ENCODE measurements at places on chromosomes 11 and 22. TPM values are rescaled to one million over a fixed set of nuclear protein-coding genes. Genes with fewer than 3 reads are reported as not detected.

- no peak overlapping the region for H3K4me3 ChIP-seq
- DNase-seq = no peak
- no peaks in the 10 kb centered on the region for H3K36me3 ChIP-seq
- H3K27me3 ChIP-seq = no peaks in the 10 kb centered on the region
- H3K27ac ChIP-seq = no peak overlapping the region
These were observed 67.0 kb downstream of the OR5AK2 start for GRCh38 chr11:57055744-57056143.

- no peaks in the 10 kb centered on the region for H3K4me1 ChIP-seq
- H3K27me3 ChIP-seq = peaks cover 12% of the 10 kb centered on the region
- no peak for DNase-seq
- H3K4me3 ChIP-seq = no peak overlapping the region
- H3K27ac ChIP-seq = no peak overlapping the region
These were observed 121.0 kb downstream of the MIAT start for GRCh38 chr22:26778372-26778771.

DNA sequence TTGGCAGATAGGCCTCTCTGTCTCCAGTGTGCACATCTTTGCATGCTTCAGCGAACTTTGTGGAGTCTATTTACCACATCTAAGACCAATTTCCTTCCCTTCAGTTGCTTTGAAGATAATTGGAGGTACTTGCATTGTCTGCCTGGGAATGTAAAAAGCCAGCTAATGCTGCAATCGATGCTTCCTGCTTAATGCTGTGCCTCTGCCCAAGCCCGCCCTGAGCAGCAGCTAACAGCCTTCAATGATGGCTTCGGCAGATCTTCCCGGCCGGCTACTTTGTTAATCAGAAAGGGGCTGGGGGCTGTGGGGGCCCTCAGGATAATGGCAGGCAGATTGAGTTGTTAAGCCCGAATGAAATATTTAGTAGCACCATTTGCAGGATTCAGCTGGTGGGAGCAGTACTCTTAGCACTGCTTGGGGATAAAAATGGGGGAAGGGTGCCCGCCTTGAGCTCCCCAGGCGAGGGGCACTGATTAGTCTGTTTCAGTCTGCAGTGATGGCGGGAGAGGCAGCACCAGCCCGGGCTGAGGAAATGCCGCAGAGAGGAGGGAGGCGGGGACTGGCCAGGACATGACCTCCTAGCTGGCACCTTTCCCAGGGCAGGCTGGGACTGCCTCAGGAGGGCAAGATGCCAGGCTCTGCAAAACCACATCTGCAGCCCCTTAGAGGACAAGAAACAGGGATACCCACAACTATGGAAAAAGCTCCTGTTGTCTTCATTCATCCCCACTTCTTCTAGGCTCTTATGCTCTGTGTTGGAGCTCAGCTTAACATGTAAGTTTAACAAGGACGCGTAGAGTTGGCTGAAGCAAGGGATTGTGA lies 460.0 kb downstream of the BUD13 start:
- DNase-seq = no peak
- peaks cover 20% of the 10 kb centered on the region for H3K27me3 ChIP-seq
- no peak overlapping the region for H3K4me3 ChIP-seq

DNA sequence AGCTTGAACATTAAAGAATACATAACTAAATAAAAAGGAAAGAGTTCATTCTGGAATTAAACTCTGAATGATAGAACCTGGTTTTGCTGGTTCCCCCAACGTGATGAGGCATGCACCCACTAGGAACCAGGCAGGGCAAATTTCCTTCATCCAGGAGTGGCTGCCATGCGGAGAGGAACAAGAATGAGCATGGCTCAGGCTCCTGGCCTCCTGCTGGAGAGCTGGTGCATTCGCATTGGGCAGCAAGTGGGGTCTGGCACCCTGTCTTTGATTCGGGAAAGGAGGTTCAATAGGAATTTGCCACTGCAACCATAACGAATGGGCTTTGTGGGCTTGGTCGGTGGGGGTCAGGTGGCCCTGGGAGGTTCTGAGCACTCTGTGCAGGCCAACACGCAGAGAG lies 169.8 kb upstream of the TENM4 start:
- no peak overlapping the region for H3K4me3 ChIP-seq
- no peak overlapping the region for H3K27ac ChIP-seq
- no peaks in the 10 kb centered on the region for H3K4me1 ChIP-seq
- peaks cover 17% of the 10 kb centered on the region for H3K27me3 ChIP-seq
- no peak for DNase-seq

DNA sequence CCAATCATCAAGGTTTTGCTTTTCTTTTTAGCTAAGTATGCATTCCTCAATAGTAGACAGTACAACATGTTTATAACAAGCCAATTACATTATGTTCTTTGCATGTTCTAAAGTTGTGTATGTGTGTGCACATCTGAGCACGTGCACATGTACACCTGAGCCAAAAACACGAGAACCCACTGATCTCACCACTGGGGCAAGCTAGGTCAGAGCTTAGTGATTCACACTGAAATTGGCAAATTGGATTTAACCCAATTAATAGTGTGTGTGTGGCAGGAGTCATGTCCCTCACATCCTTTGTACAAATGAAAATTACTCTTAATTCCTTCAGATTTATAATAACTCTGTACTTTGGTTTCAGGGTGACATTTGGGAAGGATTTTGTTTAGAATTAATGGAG lies 145.7 kb upstream of the TEAD1 start:
- DNase-seq = no peak
- H3K27me3 ChIP-seq = no peaks in the 10 kb centered on the region
- peaks cover 6% of the 10 kb centered on the region for H3K4me1 ChIP-seq
- H3K27ac ChIP-seq = no peak overlapping the region

DNA sequence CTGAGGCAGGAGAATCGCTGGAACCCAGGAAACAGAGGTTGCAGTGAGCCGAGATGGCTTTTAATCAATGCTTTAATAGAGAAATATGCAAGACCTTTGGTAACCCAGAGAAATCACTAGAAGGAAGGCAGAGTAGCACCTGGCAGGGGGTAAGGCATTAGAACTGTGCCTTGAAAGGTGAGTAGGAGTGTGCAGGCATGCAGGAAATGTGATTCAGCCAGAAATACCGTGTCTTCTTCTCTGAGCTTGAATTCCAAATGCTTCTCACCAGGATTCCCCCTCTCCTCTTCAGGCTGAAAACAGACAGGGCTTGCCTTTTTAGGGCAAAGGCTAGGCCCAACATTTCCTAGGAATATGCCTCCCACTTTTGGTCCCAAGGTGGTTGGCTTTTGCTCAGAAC lies 51.0 kb downstream of the OR4D9 start:
- peaks cover 18% of the 10 kb centered on the region for H3K27me3 ChIP-seq
- no peak for DNase-seq
- H3K4me3 ChIP-seq = peak overlapping the region; percentile 12
- H3K27ac ChIP-seq = peak overlapping the region; percentile 62
- H3K36me3 ChIP-seq = peaks cover 2% of the 10 kb centered on the region

GRCh38 chr11:32705309-32706033 lies 89.0 kb downstream of the CCDC73 start:
- H3K36me3 ChIP-seq = no peaks in the 10 kb centered on the region
- H3K27me3 ChIP-seq = peaks cover 4% of the 10 kb centered on the region
- H3K4me1 ChIP-seq = no peaks in the 10 kb centered on the region

DNA sequence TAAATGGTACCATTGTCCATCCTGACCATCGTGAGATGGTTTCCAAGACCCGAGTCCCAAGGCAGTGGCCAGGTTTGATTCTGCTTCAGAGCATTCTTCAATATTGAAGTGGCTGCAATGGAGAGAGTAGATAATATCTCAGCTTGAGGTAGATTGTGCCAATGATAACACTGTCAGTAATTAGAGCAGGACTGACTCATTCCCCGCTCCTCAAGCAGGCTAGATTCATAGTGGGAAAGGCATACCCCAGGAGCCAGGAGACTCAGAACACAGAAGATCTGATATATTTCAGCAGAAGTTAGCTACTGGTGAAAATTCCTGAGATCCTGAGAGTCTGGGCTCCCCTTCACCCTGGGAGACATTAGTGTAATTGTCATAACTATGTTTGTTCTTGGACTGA lies 55.6 kb upstream of the LARGE1 start:
- H3K4me3 ChIP-seq = no peak overlapping the region
- no peak overlapping the region for H3K27ac ChIP-seq
- no peaks in the 10 kb centered on the region for H3K36me3 ChIP-seq
- H3K4me1 ChIP-seq = no peaks in the 10 kb centered on the region
- peaks cover 8% of the 10 kb centered on the region for H3K27me3 ChIP-seq

GRCh38 chr11:26762089-26762488 lies 40.2 kb upstream of the SLC5A12 start:
- H3K36me3 ChIP-seq = no peaks in the 10 kb centered on the region
- no peaks in the 10 kb centered on the region for H3K4me1 ChIP-seq
- H3K27me3 ChIP-seq = no peaks in the 10 kb centered on the region
- H3K4me3 ChIP-seq = no peak overlapping the region
- no peak overlapping the region for H3K27ac ChIP-seq

The CTSD gene
- total RNA-seq = 158 TPM

The FOLR3 gene
- total RNA-seq = 0.98 TPM

The DCHS1 gene
- 54.7 TPM for total RNA-seq

The SMTNL1 gene
- total RNA-seq = not detected

The ZNF202 gene
- total RNA-seq = 30.1 TPM

The ANKK1 gene
- 0.41 TPM for total RNA-seq
